ENCODE measurements at places on chromosomes 1 and 21.

- DNase-seq = no peak
Measured at GRCh38 chr1:52111492-52111891, 30.4 kb upstream of the ZFYVE9 start.

- no peak for DNase-seq
Measured at GRCh38 chr1:3714284-3714741, 37.9 kb upstream of the CCDC27 start.

DNA sequence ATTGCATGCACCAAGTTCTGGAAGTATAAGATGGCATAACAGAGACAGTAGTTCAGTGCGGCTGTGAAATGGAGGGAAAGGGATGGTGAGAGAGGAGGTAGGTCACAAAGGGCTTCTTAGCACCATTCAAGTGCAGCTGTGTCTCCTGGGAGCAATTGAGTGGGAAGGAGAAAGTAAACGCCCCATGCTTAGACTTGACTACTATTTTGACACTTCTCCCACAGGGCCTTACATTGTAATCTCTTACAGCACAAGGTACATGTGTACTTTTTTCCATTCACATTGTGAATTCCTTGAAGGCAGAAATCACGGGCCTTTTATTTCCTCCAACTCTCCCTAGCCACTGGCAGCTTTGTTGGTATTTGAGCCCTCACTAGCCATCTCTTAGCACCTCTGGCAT is 239.6 kb upstream of the FOXD3 start:
- DNase-seq = no peak

- DNase-seq = no peak
Measured at GRCh38 chr1:68777851-68778250, 281.0 kb upstream of the DEPDC1 start.

DNA sequence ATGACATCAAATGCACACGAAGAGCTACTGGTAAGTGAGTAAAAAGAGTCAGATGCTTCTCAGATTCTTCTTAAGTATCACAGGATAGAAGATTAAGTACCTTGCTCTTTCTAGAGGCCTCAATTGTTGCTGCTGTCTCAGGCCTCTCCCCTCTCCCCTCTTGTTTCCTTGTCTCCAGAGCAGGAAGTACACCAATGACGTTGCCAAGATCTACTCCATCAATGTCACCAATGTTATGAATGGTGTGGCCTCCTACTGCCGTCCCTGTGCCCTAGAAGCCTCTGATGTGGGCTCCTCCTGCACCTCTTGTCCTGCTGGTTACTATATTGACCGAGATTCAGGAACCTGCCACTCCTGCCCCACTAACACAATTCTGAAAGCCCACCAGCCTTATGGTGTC is 21.3 kb upstream of the SARS1 start:
- no peak for DNase-seq

GRCh38 chr1:172185211-172185610 is 235.3 kb upstream of the C1orf105 start:
- DNase-seq = no peak

Data from stimulated activated CD8-positive, alpha-beta memory T cell treated with anti-CD3 and anti-CD28 coated beads, Interleukin-7, amount 100 ng/mL, for 1 hour (primary cell).